ENCODE measurements at places on chromosomes 16 and 17.

GRCh38 chr16:61547626-61548025 lies 488.6 kb downstream of the CDH8 start:
- no peak for DNase-seq

DNA sequence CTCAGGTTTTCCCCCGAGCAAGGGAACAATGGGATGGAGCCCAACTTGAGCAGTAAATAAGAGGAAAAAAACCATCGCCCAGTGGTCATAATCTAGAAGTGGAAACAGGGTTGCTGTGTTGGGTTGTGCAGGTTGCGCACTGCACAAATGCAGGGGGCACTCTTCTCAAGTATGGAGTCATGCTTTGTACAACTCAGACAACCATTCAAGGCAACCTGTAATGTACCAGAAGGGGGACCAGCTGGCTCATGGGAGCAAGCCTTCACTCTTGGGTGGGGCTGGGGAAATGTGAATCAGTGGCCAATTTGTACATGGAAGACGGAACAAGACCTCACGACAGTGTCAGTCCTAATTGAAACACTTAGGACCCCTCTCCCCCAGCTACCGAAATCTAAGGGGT lies 23.9 kb upstream of the LITAF start:
- no peak for DNase-seq

DNA sequence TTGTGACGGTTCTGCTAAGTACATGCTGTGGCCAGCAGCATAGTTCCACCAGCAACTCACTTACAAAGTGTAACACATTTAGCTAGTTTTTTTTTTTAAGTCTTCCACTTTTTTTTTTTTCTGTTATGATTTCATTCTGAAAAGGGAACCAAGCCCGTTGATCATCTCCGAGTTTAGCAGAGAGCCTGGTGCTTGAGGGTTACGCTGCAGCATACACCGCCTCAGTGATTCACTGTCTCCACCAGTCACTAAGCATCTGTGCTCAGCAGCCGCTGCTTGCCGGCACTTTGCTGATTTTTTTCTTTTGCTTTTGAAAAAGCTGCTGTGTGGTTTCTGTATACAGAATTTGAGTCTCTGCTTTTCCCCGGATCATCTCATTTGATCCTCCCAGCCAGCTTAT lies 194.5 kb upstream of the CDH13 start:
- DNase-seq, result no peak

DNA sequence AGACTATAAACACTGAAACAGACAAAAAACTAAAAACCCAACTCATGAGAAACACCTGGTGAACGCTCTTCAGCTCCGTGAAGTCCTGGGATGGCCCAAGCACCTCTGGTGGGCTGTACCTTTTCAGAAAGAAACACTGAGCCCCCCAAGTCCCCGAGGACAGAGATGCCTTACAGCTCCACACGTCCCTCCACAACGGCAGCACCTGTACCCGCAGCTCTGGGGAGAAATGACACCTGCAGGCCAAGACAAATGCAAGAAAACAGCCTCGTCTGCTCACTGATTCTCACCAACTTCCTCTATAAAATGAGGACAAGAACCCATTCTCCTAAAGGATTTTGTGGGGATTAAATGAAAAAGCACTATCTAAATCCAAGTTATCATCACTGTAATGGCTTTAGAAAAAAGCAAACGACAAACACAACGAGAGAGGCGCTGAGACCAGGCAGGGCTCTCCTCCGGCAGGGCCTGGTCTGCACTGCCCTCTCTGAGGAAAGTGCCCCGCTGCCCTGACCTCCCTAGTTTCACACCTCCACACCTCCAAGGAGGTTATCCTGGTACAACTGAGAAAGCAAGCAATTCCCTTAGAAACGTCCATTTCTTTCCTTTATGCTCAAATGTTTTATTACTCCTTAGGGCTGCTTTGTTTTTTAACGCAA lies 114.9 kb downstream of the ZNF778 start:
- DNase-seq, result no peak

DNA sequence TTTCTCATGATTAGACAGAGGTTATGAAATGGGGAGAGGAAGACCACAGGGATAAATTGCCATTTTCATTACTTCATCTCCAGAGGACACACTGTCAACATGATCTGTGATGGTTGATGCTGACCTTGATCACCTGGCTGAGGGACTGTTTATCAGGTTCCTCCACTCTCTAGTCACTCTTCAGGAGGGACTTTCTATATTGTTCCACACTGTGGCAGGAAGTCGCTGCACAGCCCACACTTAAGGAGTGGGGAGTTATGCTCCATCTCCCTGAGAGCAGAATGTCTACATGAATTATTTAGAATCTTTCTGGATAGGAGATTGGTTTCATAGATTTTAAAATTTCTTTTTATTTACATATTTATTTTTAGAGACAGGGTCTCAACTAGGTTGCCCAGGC lies 46.7 kb downstream of the CYB5B start:
- DNase-seq, result no peak

DNA sequence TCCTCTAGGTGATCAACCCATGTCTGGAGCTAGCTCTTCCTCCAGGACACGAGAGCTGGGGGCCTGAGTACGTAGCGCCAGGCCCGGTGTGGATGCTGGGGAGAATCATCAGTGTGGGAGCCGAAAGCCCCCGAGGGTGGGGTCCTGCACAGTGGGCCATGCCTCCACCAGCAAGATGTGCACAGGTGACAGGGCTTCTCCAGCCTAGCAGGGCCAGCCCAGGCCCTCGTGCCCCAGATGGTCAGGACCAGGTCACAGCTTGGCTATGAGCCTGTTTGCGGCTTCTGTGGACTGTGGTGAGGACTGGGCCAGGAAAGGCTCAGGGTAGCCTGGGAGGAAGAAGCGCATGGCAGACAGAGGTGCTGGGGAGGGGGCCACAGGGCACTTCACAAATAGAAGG lies 7.8 kb downstream of the MPG start:
- no peak for DNase-seq

DNA sequence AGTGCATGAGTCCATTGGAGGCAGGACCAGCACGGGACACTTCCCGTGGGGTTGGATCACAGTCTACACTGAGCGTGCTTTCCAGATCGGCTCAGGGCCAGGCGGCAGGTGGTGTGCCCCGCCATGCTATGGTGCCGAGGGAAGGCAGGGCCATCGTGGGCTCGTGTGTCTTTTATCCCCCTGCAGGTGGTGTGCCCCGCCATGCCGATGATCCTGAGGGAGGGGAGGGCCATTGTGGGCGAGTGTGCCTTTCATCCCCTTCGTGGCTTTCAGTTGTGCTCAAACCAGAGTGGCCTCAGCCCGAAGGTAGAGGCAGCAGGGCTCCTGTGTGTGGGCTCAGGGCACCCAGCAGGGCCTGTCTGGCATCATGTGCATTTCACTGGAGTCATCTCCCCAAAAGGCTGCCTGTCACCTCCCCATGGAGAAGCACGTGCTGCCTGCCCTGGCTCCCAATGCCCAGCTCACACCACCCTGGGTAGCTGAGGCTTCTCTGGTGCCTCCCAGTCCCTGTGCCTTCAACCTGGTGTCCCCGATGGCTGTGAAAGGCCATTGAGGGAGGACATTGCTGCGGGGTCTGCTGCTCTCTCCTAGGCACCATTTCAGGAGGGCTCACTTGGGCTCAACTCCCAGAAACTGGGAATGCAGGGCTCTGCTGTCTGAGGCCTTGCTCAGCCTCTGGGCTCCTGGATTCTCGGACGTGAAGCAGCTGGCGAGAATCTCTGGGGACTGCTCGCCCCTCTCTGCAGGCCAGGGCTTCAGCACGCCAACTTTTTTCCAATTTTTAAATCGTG lies 207.6 kb downstream of the NPIPB11 start:
- DNase-seq, result no peak

DNA sequence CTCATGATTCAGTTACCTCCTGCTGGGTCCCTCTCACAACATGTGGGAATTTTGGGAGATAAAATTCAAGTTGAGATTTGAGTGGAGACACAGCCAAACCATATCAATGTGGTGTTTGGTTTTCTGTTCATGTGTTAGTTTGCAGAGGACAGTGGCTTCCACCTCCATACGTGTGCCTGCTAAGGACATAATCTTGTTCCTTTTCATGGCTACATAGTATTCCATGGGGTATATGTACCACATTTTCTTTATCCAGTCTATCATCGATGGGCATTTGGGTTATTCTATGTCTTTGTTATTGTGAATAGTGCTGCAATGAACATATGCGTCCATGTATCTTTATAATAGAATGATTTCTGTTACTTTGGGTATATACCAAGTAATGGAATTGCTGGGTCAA lies 4.5 kb upstream of the WWOX start:
- no peak for DNase-seq

DNA sequence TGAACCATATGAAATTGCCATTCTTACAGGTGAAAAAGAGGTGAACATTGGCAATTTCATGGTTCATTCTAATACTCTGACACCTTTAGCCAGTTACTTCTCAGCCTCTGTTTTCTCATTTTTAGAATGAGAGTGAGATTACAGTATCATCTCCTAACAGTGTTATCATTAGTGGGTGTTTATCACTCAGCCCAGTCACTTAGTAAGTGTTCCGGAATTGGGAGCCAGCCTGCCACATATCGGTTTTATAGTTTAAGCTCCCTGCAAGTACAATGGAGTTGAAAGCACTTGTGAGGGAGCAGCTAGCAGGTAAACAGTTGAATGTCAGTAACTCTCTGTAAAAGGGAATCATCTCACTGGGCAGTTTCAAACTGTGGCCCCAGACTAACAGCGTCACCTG lies 583.1 kb upstream of the HSBP1 start:
- DNase-seq, result no peak

- no peak for DNase-seq
These were observed 25.9 kb upstream of the SPNS3 start for GRCh38 chr17:4407851-4408250.

DNA sequence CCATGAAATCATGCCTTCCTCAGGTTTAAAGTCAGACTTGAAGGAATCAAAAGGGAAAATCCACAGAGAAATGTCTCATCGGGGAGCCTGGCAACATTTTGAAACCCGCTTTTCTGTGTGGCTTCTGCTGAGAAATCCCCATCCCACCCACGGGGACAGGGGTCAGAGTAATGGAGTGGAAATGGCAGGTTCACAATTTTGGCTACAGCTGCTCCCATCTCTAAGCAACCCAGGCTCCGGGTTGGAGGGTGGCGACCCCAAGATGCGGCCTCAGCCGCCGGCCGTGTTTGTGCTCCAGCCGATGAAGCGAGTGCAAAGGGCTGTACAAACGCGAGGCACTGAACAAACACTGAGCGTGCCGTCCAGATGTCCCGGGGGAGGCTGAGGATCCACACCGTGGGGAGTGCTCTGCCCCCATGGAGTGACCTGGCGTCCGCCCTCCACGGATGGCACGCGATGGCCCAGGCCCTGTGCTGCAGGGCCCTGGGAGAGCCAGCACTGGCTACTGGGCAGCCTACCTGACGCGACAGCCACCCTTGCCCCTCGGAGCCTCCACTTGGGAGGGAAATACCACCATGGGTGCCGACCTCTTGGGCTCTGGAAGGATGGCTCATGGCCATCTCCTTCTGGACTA lies 22.2 kb downstream of the SLC43A2 start:
- no peak for DNase-seq

- DNase-seq, result peak; percentile 76
These were observed 16.1 kb downstream of the G6PC3 start for GRCh38 chr17:44086364-44087311.

DNA sequence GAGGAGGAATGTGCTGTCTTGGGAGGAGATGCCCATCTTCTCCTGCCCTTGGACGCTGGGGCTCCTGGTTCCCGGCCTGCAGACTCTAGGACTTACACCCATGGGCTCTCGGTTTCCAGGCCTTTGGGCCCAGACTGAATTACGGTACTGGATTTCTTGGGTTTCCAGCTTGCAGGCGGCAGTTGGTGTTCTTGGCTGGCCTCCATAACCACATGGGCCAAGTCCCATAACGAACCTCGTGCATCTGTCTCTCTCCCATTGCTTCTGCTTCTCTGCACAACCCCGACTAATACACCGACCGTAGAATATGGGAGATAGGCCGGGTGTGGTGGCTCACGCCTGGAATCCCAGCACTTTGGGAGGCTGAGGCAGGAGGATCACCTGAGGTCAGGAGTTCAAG lies 162.6 kb downstream of the SDK2 start:
- DNase-seq, result no peak

GRCh38 chr17:52995147-52995546 lies 827.6 kb upstream of the KIF2B start:
- no peak for DNase-seq

DNA sequence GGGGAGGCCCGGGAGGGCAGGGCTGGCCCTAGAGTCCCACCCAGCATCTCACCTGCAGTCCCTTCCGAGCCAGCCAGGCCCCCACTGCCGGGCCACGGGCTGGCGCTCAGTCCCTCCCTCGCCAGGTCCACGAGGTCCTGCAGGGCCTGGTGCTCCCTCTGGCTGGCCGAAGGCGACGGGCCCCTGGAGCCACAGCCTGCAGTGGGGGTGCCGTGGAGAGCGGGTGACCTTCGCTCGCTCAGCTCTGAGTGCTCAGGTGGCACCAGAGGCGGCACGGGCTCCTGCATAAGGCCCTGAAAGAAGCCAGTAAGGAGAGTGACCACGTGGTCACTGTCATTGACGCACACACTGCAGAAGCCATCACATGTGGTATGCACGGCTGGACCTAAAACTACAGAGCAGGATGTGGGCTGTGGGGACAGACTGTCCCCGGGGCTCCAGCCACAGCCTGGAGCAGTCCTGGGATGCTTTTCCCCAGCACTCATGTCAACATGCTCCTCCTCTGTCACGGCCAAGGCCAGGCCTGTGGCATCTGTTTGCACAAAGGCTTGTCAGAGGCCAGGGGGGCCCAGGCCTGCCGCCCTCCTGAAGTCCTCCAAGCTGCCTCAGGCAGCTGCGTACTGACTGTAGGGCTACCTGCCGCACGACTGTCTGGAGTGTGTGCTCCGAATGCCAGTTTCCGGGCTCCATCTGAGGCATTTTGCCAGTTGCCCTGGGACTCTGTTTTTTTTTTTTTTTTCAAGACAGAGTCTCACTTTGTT lies 15.1 kb downstream of the SLX4 start:
- DNase-seq, result no peak

DNA sequence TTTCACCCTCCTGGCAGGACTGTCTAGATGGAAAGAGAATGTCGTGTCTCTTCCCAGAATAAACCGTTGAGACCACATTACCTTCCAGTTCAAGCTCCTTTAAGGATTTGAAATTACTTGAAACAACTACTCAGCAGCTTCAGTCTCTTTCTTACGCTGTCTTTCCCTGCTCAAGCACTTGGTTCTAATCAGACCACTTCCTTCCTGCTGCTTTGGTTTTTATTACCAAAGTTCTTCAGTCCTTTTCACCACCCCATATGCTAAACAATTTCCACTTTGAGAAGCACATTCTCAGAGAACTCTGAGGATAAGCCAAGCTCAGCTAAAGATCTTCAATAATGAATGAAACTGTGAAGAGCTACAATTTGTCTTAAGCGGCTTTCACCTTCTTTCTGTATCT lies 105.4 kb downstream of the STX8 start:
- peak; percentile 15 for DNase-seq

GRCh38 chr16:58057121-58057520 lies 31.6 kb downstream of the MMP15 start:
- no peak for DNase-seq
